ENCODE measurements at places on chromosomes 16 and 17.

DNA sequence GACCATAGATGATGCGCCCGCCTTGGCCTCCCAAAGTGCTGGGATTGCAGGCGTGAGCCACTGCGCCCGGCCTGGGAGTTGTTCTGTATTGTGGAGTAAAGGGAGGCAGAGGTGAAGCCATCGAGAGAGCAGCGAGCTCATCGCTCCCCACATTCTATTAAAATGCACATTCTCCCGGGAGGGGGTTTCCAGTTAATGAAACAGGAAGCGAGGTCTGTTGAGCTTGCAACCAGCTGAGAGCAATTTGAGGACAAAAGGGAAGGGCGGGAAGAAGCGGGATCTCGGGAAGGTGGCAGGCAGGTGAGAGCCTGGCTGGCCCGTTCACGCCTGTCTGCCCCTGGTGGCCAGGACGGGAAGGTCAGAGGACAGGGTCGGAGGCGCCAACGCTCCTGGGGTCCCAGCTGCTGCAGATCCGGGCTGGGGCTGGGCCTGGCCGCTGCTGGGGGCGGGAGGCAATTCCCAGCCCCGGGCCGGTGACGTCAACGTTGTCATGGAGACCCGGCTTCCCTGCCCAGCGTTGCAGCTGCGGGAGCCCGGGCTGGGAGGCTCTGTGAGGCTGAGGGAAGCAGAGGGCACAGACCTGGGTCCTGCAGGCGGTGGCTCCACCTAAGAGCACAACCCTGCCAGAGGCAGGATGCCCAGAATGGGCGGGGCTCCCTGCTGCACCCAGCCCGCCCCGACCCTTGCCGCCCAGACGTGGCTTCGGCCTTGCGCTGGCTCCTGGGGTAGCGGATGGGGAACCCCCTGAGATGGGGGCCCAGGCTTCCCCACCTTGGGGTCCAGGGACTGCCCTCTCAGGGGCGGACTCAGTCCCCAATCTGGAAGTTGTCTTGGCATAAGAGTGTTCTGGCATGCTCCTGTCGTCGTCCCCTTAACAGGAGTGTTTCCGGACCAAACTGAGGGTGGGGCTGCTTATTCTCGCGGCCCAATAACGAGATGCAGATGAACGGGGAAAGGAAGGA, 48.7 kb upstream of the PLCG2 start:
- peak; percentile 88 for ATAC-seq

- ATAC-seq = no peak
Observed at GRCh38 chr17:71937914-71938313, 182.9 kb upstream of the SOX9 start.

- ATAC-seq = no peak
Observed at GRCh38 chr16:75107505-75107904, 9.1 kb downstream of the LDHD start.

DNA sequence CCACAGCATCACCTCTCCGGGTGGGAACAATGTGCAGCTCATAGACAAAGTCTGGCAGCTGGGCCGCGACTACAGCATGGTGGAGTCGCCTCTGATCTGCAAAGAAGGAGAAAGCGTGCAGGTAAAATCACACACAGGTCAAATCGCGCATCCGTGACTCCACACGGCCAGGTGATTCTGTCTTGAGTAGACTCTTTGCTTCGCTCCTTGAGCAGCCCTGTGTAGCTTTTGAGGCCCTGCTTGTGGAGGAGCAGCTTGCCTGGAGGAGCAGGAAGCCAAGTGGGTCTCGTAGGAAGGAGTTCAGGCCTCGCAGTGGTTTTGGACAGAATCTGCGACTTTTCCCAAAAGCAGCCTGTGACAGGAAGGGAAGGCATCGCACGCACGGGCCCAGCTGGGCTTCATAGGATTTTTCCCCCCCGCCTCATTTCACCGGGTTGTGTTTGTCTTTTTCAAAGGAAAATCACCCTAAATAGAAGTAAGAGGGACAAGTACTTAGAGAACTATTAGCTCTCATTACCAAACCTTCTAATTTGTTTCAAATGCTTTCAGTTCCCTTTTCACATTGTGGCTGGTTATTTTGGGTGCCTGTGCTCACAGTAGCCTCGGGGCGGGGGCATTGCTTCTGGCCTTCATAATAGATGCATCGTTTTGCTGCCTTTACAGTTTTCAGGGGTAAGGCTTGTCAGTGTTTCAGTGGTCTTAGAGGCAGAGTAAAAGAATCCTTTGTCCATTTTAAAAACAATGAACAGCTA, 71.5 kb downstream of the SEC14L1 start:
- ATAC-seq = no peak

- no peak for ATAC-seq
Observed at GRCh38 chr17:40617678-40618240, 29.9 kb downstream of the SMARCE1 start.

DNA sequence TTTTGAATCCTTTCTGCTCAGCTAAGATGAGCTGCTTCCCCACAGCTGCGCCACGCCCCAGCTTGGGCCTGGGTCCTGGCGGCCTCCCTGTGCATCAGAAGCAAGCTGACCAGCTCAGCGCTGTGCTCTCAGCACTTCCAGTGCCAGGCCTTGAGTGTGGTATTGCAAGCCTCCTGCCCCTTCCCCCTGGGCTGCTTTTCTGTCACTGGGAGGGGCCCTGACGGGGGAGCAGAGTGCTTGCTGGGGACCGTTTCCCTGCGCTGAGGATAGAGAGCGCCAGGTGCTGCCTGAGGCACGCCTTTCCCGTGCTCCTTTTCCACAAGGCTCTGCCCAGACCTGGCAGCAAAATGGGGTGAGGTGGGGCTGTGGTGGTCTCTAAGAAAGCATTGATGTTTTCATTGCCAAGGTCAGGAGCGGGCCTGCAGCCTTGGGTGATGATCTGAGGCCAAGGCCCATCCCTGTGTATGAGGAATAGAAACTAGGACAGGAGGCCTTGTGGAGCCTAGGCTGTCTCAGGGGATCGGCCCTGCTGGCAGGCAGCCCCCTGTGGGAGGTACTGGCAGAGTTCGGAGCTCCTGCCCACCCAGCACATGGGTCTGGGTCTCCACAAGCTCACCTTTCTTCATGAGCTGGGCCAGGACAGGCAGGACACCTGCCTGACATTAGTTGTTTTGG, 29.7 kb downstream of the POLR3E start:
- no peak for ATAC-seq

DNA sequence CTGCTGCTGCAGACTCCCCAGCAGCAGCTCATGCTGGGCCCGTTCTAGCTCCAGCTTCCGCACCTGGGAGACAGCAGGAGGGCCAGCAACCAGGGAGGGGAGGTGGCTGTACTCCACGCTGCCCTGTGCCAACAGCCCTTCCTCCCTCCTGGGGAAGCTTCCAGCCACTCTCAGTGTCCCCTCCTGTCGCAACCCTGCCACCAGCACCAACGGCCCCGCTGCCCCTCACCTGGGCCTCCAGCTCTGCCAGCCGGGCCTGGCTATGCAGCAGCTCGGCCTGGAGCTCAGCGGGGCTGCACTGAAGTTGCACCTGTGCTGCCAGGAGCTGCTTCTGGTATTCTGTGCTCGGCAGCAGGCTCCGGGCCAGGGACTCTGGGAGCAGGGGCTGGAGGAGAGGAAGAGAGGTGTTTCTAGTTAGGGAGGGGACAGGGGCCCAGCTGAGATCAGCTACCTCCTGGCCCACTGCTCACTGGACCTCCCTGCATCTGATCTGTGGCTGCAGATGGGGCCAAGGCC, 15.4 kb upstream of the MRPL38 start:
- no peak for ATAC-seq
